ENCODE measurements at places on chromosomes 11 and 22.

DNA sequence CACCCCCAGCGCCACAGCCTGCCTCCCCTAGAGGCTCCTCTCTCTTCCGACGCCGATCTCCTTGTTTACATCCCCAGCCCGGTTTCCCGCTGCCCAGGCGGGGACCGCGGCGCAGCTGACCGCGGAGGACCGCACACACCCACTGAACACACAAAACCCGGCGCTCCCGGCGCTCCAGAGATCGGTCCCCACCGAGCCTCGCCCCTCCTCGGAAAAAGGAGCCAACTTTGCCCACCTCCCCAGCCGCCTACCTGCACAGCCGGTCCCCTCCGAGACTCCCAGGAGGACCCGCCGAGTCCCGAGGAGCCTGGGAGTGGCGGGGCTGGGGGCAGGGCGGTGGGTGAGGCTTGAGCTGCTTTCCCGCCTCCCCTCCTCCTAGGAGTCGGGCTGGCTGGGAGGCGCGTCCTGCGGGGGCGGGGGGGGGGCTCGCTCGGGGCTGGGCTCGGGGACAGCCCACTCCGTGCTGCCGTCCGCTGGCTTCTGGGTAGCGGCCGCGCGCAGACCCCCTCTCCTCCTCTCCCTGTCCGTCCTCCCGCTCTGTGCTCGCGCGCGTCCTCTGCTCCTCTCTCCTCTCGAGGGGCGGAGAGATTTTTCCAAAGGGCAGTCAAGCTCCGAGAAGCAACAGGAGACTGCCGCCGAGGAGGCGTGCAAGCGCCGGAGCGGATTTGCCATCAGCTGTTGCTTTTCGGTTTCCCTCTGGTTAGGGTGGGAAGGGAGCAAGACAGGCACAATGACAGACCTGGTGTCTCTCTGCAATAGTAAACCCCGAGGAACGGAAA lies at the start of gene FXYD6:
TSS of gene FXYD6 (minus strand) at position 318 of the 779 bp plus-strand sequence. CDS start 33,882 bp downstream, outside the sequence.
- no peak for DNase-seq

GRCh38 chr11:68471360-68472340 lies 11.1 kb downstream of the PPP6R3 start:
- DNase-seq = no peak

DNA sequence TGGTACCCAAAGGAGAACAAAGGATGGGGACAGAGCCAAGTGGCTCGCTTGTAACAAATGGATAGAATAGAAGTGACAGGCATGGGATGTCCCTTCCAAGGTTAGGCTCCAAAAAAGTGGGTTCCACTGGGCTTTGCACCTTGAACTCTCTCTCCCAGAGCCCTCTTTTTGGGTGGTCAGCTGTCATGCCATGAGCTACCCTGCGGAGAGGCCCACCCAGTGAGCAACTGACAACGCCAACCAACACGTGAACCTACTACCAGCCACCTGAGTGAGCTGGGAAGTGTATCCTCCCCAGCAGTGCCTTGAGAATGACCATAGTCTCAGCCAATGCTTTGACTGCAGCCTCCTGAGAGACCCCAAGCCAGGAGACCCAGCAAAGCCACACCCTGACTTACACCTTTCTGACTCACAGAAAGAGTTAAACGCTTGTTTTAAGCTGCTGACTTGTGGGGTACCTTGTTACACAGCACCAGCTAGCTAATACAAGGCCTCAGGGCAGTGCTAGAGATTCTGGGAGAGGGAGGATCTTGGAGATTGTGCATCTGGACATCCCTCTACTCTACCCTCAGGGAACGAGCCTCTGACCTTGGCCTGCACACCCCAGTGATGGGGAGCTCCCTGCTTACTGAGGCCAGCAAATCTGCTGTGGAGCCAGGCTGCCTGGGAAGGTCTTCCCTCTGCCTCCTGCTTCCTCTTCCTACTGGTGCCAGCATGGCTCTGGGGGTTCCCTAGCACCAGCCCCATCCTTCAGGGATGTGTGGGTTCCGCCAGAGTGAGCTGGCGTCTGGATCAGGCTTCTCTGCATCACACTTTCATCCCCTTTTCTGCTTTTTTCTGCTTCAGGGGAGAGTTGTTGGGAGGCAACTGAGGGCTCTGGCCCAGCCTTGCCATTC lies 29.1 kb upstream of the RFPL3 start:
- no peak for DNase-seq

DNA sequence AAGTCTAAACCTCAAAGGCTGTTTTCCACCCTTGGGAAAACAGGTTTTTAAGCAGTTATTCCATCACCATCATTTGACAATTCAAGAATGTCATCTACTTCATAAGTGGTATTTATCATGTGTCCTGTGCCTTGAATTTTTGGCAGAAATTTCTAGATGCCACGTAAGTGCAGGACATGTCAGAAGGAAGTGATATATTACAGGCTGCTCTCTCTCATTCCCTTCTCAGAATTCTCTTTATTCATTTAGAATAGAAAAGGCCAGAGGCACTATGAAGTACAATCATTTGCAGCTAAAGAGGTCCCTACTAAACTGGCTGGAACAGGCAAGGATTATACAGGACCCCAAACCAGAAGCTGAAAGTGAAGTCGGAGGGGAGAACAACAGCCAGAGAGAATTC lies 11.9 kb downstream of the RBFOX2 start:
- DNase-seq = no peak

DNA sequence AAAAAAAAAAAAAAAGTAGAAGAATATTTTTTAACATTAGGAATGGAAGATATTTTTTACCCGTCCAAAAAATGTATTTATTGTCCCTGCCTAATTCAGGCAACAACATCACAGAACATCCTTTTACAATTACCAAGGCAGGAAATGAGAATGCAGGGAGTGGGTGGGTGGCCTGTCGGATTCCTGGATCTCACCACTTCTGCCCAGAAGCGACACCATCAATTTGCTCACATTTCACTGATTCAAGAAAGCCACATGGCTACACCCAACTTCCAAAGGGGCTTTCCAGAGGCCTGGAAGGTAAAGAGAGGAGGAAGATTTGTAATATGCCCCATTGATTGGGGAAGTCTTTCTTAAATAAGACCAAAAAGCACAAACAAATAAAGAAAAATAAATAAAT lies 93.8 kb upstream of the CLPB start:
- no peak for DNase-seq

GRCh38 chr11:64244107-64244506 lies 2.6 kb downstream of the PPP1R14B start:
- no peak for DNase-seq

GRCh38 chr22:35230839-35231584 lies 26.3 kb upstream of the HMGXB4 start:
- no peak for DNase-seq

DNA sequence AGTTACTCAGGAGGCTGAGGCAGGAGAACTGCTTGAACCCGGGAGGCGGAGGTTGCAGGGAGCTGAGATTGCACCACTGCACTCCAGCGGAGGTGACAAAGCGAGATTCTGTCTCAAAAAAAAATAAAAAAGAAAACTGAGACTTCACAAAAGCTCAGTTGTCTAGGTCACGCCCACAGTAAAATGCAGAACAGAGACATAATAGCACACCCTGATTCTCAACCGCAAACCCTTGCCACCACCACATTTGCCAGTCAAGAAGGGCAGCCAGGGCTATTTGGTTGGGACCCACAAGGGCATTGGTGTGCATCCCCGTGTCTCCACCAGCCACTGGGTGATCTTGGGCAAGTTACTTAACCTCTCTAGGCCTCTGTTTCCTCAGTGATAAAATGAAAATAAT lies 25.4 kb downstream of the CREB3L1 start:
- no peak for DNase-seq

DNA sequence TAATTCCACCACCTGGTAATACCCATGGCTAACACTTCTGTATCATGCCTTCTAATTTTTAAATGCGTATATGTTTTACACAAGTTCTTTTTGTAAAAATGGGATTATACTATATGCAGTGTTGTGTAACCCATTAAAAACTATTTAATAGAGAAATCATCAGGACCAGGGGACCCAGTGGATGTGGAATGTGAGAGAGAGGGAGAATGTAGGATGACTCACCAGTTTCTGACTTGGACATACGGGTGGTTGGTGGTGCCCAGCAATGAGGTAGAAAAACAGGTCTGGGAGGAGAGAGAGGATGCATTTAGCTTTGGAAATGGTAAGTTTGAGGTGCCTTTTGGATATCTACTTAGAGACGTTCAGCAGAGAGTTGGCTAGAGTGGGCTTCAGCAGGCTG lies 112.0 kb upstream of the TBCEL start:
- DNase-seq = no peak

GRCh38 chr11:33863418-33864172 lies 28.3 kb downstream of the LMO2 start:
- no peak for DNase-seq

Data from hepatic stellate cell (primary cell).